Neural crest cell (in vitro differentiated cells): ENCODE measurements at places on chromosomes 4 and X. TPM values are rescaled to one million over a fixed set of nuclear protein-coding genes. Genes with fewer than 3 reads are reported as not detected.

DNA sequence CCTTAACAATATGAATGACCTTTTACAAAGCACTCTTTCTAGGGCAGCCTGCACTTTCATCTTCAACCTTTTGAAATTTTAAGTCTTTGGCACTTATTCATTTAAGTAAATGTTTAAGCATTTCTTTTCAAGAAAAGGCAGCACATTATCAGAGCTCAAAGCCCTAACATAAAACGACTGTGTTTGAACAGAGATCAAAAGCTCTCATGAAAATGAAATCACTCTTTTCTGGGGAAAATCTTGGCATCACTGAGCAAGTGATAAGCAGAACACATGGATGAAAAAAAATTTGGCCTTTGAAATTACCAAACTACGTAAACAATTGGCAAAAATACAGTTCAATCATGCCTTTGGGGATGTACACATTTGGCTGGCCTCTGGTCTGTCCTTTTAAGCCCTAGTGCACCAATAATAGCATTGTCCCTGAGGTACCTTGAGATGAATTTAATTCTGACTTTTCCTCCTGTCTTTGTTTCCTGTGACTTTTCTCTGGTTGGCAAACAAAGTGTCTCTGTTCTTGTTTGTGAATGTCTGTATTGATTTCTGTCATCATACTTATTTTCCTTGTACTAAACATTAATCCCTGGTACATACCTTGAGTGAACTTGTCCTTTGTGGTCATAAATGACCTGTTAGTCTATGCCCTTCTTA is 12.9 kb upstream of the ODAM start:
- DNase-seq = no peak
- no peak overlapping the region for H3K27ac ChIP-seq
- H3K4me1 ChIP-seq = peaks cover 8% of the 10 kb centered on the region
- no peak overlapping the region for H3K4me3 ChIP-seq

DNA sequence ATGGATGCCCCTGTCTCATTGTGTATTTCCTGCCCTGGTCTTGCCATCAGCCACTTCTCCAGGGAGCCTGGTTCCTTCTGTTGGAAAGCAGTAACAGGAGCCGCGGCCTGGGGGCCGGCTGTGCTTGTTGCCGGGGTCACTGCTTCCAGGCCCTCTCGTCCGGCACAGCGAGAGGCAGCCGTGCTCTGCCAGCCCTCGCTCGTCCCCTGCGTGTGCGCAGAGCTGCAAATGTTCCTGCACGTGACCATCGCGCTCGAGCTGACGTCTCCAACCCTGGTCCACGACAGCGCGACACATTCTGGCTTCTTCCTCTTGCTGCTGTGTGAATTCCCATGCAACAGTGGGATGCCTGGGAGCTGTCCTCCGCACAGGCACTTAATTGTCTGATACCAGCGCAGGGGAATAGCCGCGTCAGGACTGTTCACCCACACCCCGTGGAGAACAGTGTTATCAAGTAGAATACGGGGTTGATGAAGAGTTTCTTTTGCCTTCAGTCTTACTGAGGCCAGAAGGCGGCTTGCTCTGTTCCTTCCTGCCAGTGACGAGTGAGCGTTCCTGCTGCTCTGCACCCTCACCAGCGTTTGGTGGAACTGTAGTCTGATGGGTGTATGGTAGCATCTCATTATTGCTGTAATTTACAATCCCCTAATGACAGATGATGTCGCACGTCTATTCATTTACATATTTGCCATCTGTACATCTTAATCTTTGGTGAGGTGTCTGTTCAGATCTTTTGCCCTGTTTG is 12.3 kb downstream of the PDE6B start:
- H3K27ac ChIP-seq = no peak overlapping the region
- no peak overlapping the region for H3K4me3 ChIP-seq
- peaks cover 4% of the 10 kb centered on the region for H3K4me1 ChIP-seq
- no peaks in the 10 kb centered on the region for H3K36me3 ChIP-seq

Gene NIPAL1
- 0.41 and 0.68 TPM in 2 replicates for total RNA-seq

- peaks cover 14% of the 10 kb centered on the region for H3K4me1 ChIP-seq
- H3K4me3 ChIP-seq = no peak overlapping the region
- peaks cover 7% of the 10 kb centered on the region for H3K36me3 ChIP-seq
- no peaks in the 10 kb centered on the region for H3K27me3 ChIP-seq
- no peak for DNase-seq
- H3K27ac ChIP-seq = no peak overlapping the region
These were observed 243.1 kb upstream of the FTHL17 start for GRCh38 chrX:31314921-31315320.

DNA sequence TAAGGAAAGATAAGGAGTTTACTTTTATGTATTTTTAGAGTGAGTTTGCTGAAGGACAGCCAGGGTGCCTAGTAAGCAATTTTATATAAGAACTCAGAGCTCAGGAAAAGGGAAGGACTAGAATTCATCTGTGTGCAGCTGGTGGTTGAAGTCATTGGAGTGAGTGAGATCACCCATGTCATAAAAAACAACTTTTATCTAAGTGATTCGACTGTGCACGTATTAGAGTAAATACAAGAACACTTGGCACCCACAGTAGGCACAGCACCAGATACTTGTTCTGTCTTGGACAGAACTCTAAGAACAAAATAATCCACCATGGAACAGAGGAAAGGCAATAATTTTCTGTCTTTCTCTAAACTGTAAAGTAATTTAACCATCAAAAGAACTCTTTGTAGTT is 31.6 kb downstream of the SYNPO2 start:
- H3K36me3 ChIP-seq = no peaks in the 10 kb centered on the region
- no peak overlapping the region for H3K4me3 ChIP-seq
- H3K27ac ChIP-seq = no peak overlapping the region
- no peaks in the 10 kb centered on the region for H3K4me1 ChIP-seq

GRCh38 chr4:183797011-183797444 is 108.1 kb upstream of the STOX2 start:
- H3K27ac ChIP-seq = no peak overlapping the region
- H3K27me3 ChIP-seq = peaks cover 75% of the 10 kb centered on the region
- DNase-seq = no peak
- peaks cover 8% of the 10 kb centered on the region for H3K36me3 ChIP-seq

Gene HHIP
- 1.3 and 1.8 TPM in 2 replicates for total RNA-seq

Gene MAGEC1
- total RNA-seq = not detected in 2 replicates

- H3K27me3 ChIP-seq = no peaks in the 10 kb centered on the region
- H3K36me3 ChIP-seq = no peaks in the 10 kb centered on the region
- no peak overlapping the region for H3K27ac ChIP-seq
- H3K4me1 ChIP-seq = no peaks in the 10 kb centered on the region
- H3K4me3 ChIP-seq = no peak overlapping the region
These were observed 248.9 kb downstream of the HS3ST1 start for GRCh38 chr4:11179796-11180195.

Gene MXRA5
- 1.3 TPM in 2 replicates for total RNA-seq

DNA sequence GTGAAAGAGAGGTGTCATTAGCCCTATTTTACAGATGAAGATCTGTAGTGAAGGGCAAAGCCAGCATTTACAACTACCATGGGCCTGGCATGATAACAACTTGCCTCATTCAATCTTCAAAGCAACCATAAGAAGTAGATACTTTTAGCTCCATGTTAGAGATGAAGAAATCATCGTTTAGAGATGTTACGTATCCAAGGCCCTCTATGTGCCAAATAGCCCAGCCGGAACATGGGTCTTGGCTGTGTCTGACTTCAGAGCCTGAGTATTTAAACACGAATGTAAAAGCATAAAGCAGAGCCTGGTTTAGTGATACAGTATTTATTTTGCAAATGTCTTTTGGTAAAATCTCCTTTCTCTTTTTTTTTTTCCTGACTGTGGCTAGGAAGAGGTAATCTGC is 197.1 kb downstream of the RASL11B start:
- no peak overlapping the region for H3K27ac ChIP-seq
- peaks cover 17% of the 10 kb centered on the region for H3K4me1 ChIP-seq
- H3K4me3 ChIP-seq = no peak overlapping the region
- H3K36me3 ChIP-seq = no peaks in the 10 kb centered on the region

DNA sequence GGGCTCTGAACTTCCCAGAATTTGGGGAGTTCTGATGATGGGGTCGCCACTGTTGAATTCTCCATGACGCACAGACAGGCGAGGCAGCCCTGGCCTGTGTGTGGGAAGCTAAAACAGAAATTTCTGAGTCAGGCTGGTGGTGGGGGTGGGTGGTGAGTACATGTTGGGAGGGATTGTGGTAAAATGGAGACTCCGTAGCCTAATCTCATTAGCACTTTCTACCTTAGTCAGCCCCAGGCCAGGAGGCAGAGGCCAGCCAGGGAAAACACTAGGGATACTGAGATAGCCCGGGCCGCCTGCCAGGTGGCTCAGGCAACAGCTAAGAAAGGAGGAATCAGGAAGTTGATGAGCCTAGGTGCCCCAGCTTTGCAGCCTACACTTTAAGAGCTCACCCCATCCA is 39.3 kb upstream of the NHSL2 start:
- DNase-seq = no peak
- peaks cover 5% of the 10 kb centered on the region for H3K36me3 ChIP-seq
- H3K27me3 ChIP-seq = no peaks in the 10 kb centered on the region
- H3K4me3 ChIP-seq = no peak overlapping the region
- H3K4me1 ChIP-seq = no peaks in the 10 kb centered on the region
- no peak overlapping the region for H3K27ac ChIP-seq

Gene GABRG1
- not detected in 2 replicates for total RNA-seq

DNA sequence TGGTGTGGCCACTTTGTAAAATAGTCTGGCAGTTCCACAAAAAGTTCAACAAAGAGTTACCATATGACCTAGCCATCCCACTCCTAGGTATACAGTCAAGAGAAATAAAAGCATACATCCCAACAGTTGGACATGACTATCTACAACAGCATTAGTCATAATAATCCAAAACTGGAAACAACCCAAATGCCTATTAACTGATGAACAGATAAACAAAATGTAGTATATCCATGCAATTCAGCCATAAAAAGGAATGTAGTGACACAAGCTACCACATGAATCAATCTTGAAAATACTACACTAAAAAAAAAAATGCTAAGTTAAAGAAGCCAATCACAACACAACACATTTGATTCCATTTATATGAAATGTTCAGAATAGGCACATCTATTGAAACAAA is 16.1 kb downstream of the MED14 start:
- no peak overlapping the region for H3K27ac ChIP-seq
- no peak for DNase-seq
- no peak overlapping the region for H3K4me3 ChIP-seq
- no peaks in the 10 kb centered on the region for H3K4me1 ChIP-seq

Gene ABLIM2
- total RNA-seq = 3.8 and 6.8 TPM in 2 replicates

Gene MAGEB18
- total RNA-seq = not detected in 2 replicates

DNA sequence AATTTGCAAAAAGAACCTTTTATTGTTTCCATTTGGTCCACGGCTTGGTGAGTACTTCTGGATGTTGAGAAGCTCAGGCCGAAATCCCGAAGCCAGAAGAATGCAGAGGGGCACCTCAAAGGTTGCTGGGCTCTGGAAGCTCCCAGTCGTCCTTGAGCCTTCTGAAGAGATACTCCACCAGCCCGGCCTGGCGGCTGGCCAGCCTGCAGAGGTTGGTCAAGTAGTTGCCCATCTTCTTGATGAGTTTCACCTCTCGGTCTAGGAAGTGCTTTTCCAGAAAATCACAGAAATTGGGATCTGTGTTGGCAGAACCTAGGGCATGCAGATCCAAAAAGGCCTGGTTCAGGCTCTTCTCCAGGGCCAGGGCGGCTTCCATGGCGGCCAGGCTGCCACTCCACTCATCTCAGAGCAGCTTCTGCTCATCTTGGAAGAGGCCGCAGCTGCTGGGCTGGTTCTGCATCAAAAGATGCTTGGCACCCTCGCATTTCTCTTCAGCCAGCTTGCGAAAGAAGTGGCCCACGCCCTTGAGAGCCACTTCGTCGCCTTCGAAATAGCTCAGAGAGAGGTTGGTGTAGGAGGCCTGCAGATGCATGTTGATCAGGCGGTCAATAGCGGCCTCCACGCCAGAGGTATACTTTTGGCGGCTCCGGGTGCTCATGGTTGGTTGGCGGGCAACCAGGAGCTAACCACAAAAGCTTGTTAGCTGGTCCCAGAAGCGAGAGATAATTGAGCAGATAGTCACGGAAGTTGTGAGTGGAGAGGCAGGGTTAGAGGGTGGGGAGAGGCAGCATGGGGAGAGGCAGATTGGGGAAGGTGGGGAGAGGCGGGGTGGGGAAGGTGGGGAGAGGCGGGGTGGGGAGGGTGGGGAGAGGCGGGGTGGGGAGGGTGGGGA is 76.5 kb upstream of the TSPAN7 start:
- DNase-seq = no peak
- H3K36me3 ChIP-seq = no peaks in the 10 kb centered on the region
- H3K27me3 ChIP-seq = no peaks in the 10 kb centered on the region

GRCh38 chr4:146846882-146847281 is 98.8 kb downstream of the TTC29 start:
- no peaks in the 10 kb centered on the region for H3K36me3 ChIP-seq
- H3K27me3 ChIP-seq = no peaks in the 10 kb centered on the region
- no peak for DNase-seq
- no peaks in the 10 kb centered on the region for H3K4me1 ChIP-seq
- H3K4me3 ChIP-seq = no peak overlapping the region
- no peak overlapping the region for H3K27ac ChIP-seq

GRCh38 chr4:181982437-181982836 is 260.8 kb upstream of the TENM3 start:
- no peak for DNase-seq

DNA sequence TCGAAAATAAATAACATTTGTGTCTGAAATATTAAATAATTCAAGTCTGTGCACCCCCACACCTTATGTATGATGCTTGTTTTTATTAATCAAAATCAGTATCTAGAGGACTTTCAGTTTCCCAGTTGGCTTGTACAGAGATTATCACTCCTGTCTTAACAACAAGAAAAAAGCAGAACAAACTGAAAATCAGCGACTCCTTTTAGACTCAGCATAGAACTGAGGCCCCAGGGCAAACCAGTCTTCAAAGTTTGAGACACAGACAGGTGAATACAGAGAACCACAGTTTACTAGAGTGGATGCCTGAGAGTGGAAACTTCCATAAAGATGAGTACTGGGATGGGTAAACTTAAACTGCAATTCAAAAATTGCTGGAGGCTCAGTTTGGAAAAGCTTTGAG is 142.8 kb upstream of the KLF8 start:
- no peak overlapping the region for H3K4me3 ChIP-seq
- no peak for DNase-seq
- H3K4me1 ChIP-seq = no peaks in the 10 kb centered on the region
- no peaks in the 10 kb centered on the region for H3K36me3 ChIP-seq
- H3K27ac ChIP-seq = no peak overlapping the region

- no peaks in the 10 kb centered on the region for H3K27me3 ChIP-seq
- no peak for DNase-seq
- H3K4me1 ChIP-seq = peaks cover 28% of the 10 kb centered on the region
- H3K4me3 ChIP-seq = no peak overlapping the region
- H3K27ac ChIP-seq = no peak overlapping the region
These were observed 32.9 kb upstream of the PGM2 start for GRCh38 chr4:37793562-37793961.

Gene PRRG3
- 2.6 and 2.9 TPM in 2 replicates for total RNA-seq

Gene H2BW2
- 0.20 and 0.51 TPM in 2 replicates for total RNA-seq

GRCh38 chr4:157964463-157964862 is 208.4 kb downstream of the GASK1B start:
- no peaks in the 10 kb centered on the region for H3K4me1 ChIP-seq
- no peaks in the 10 kb centered on the region for H3K27me3 ChIP-seq
- no peak overlapping the region for H3K27ac ChIP-seq
- no peak for DNase-seq
- no peaks in the 10 kb centered on the region for H3K36me3 ChIP-seq
